Stimulated activated CD8-positive, alpha-beta memory T cell treated with anti-CD3 and anti-CD28 coated beads, Interleukin-4, amount 100 ng/mL, for 4 hours (primary cell): ENCODE measurements at places on chromosomes 5 and 9.

GRCh38 chr9:36559036-36559695 is 13.5 kb upstream of the MELK start:
- no peak for DNase-seq

- DNase-seq, result no peak
Observed at GRCh38 chr9:129938291-129938979, 103.2 kb downstream of the USP20 start.

DNA sequence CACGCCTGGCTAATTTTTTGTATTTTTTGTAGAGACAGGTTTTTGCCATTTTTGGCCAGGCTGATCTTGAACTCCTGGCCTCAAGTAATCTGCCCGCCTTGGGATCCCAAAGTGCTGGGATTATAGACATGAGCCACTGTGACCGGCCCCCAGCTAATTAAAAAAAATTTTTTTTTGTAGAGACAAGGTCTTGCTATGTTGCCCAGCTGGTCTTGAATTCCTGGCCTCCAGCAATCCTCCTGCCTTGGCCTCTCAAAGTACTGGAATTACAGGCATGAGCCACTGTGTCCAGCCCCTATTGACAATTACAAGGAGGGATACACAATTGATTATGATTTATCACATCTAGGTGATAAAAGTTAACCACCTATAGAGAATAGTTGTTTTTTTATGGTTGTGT is 59.5 kb downstream of the NR2F1 start:
- DNase-seq, result no peak

- DNase-seq, result no peak
Observed at GRCh38 chr5:149399775-149400174, 20.7 kb upstream of the IL17B start.
